ENCODE measurements at places on chromosomes 2 and 18.

GRCh38 chr2:79665091-79665490 is 152.2 kb downstream of the CTNNA2 start:
- DNase-seq: no peak

DNA sequence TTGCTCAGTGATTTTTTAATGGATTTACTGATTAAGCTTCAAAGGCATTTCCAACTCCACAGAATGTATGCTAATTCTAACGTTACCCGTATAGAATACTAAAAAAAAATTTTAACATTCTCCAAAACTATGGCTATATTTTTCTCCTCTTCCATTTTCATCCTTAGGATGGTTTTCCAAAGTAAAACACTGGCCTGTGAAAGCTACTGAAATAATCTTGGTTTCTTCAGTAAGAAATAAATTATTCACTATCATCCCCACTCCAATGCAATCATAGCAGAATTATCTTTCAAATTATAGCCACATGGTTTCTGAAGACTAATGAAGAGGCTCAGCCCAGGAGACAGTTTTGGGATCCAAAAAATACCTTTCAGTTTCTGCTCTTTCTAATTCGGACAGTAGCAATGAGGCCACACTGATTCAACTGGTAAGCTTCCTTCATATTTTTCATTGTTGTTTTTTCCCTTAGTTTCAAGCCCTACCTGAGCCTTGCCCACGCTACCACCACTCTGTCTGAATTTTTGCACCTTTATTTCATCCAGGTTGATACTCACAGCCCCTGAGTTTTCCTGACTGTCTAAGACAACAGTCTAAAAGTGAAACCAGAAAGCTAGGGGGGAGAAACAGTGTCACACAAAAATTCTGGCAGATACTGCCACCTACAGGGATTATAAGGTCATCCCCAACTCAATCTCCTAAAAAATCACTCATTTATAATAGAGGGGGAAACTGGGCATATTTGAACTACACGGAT is 887.9 kb downstream of the NRXN1 start:
- peak; percentile 20 for DNase-seq

DNA sequence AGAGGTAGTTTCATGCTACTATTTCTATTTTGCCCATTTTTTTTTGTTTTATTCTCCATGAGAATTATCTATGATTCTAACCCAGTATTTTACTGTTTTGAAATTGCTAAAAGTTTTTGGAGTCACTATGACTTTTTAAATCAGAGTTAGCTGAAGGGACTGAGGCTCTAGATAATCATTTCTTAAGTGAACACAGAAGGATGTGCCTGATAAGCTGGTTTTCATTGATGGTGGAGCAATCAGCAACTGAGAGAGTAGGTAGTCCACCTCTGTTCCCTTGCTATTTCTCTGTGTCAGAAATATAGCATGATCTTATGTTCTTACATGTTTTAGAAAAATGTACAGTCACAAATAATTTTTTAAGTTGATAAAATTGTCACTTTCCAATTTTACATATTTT is 59.4 kb downstream of the CCDC138 start:
- no peak for DNase-seq

- DNase-seq: no peak
Measured at GRCh38 chr2:135169900-135170753, 118.0 kb downstream of the RAB3GAP1 start.

- DNase-seq: no peak
Measured at GRCh38 chr18:56351911-56352500, 286.4 kb downstream of the TXNL1 start.

All from lung microvascular endothelial cell (primary cell).